ENCODE measurements at places on chromosomes 2 and 18. TPM values are rescaled to one million over a fixed set of nuclear protein-coding genes. Genes with fewer than 3 reads are reported as not detected.

The TMEM150A gene
- 16.8 TPM for total RNA-seq

The RTN4 gene
- 283 TPM for total RNA-seq

The ATG9A gene
- total RNA-seq: 77.7 TPM

The FBXO48 gene
- total RNA-seq: 0.96 TPM

The SYT4 gene
- 1.0 TPM for total RNA-seq

The ABCA12 gene
- total RNA-seq: not detected

The TEX44 gene
- not detected for total RNA-seq

The KCNG2 gene
- total RNA-seq: 0.37 TPM

The CTLA4 gene
- not detected for total RNA-seq

The XIRP2 gene
- total RNA-seq: 104 TPM

The IFIH1 gene
- 10.1 TPM for total RNA-seq

The MDH1B gene
- 1.1 TPM for total RNA-seq

The ABCB11 gene
- total RNA-seq: 0.20 TPM

The GPR35 gene
- total RNA-seq: 0.83 TPM

The ACVR1C gene
- total RNA-seq: 1.0 TPM

The LINC00305 gene
- total RNA-seq: not detected

The ELOA2 gene
- total RNA-seq: not detected

The SLC16A14 gene
- 3.4 TPM for total RNA-seq

The GATA6 gene
- total RNA-seq: 63.2 TPM

The DES gene
- 10,932 TPM for total RNA-seq

The TPO gene
- 1.3 TPM for total RNA-seq

The NXPH2 gene
- total RNA-seq: not detected

The CFAP221 gene
- total RNA-seq: 2.4 TPM

The DDX18 gene
- 33.7 TPM for total RNA-seq

The COL6A3 gene
- 191 TPM for total RNA-seq

The CHST9 gene
- total RNA-seq: 0.34 TPM

The ANKAR gene
- 12.0 TPM for total RNA-seq

The COPS7B gene
- 20.7 TPM for total RNA-seq

The EVA1A gene
- total RNA-seq: not detected

The DUSP2 gene
- total RNA-seq: 1.2 TPM

The TMEM200C gene
- 4.2 TPM for total RNA-seq

The GNLY gene
- total RNA-seq: 1.4 TPM

The NPAS2 gene
- total RNA-seq: 40.1 TPM

The ARHGAP28 gene
- 4.0 TPM for total RNA-seq

The RNU2-63P gene
- not detected for total RNA-seq

The MERTK gene
- 11.4 TPM for total RNA-seq

The RIT2 gene
- total RNA-seq: not detected

The MALT1 gene
- total RNA-seq: 9.7 TPM

The FEV gene
- total RNA-seq: not detected

The CRIM1 gene
- 31.0 TPM for total RNA-seq

The LRP2 gene
- 0.66 TPM for total RNA-seq

The SOX11 gene
- total RNA-seq: 1.1 TPM

The MAP3K19 gene
- total RNA-seq: not detected

The ANKRD23 gene
- 8.2 TPM for total RNA-seq

The PSMD14 gene
- 42.7 TPM for total RNA-seq

The GPR75 gene
- 1.3 TPM for total RNA-seq

The SLC14A1 gene
- total RNA-seq: 8.1 TPM

The IL36G gene
- not detected for total RNA-seq

The TTC31 gene
- total RNA-seq: 12.3 TPM

The CD8B gene
- not detected for total RNA-seq

The ZFP36L2 gene
- total RNA-seq: 62.1 TPM

The ALK gene
- total RNA-seq: 0.06 TPM

The CHRND gene
- not detected for total RNA-seq
